ENCODE measurements at places on chromosomes 3 and 15. TPM values are rescaled to one million over a fixed set of nuclear protein-coding genes. Genes with fewer than 3 reads are reported as not detected.

Gene PLSCR2
- not detected for polyA plus RNA-seq

Gene ADAMTS7
- 3.5 TPM for polyA plus RNA-seq

Gene CKMT1B
- polyA plus RNA-seq, result 0.33 TPM

Gene CLDND1
- polyA plus RNA-seq, result 99.9 TPM

Gene ZPLD1
- polyA plus RNA-seq, result 0.04 TPM

Gene EPHA3
- 1.3 TPM for polyA plus RNA-seq

Gene CD96
- polyA plus RNA-seq, result 0.26 TPM

Gene NLGN1
- polyA plus RNA-seq, result 2.0 TPM

Gene MAGEL2
- polyA plus RNA-seq, result 0.04 TPM

Gene PLA2G4F
- polyA plus RNA-seq, result 5.5 TPM

Gene POPDC2
- 351 TPM for polyA plus RNA-seq

Gene ACTC1
- polyA plus RNA-seq, result 5,497 TPM

Gene KLHL40
- 0.51 TPM for polyA plus RNA-seq

Gene TRPC1
- polyA plus RNA-seq, result 2.1 TPM

Gene MUSTN1
- polyA plus RNA-seq, result 182 TPM

Measured in heart right ventricle (tissue), 16 donors.